NCI-H774 (cell line): ENCODE measurements at places on chromosomes 2 and 18.

DNA sequence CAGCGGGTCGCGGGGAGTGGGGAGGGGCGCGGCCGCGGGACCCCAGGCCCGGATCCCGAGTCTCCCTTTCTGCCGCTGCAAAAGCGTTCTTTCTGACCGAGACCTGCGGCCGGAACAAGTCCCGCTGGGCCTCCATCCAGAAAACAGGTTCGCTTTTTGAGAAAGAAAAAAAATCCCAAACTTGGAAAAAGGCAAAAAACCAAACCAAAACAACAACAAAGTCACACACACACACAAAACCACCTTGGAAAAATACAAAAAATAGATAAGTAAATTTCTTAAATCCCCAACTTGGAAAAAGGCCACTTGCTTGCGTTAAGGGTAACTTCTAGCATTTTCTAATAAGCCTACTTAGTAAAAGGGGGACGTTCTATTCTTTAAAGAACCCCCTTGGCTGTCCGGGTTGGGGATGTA lies 250 bp upstream of the CHST10 start:
- no peak for DNase-seq

DNA sequence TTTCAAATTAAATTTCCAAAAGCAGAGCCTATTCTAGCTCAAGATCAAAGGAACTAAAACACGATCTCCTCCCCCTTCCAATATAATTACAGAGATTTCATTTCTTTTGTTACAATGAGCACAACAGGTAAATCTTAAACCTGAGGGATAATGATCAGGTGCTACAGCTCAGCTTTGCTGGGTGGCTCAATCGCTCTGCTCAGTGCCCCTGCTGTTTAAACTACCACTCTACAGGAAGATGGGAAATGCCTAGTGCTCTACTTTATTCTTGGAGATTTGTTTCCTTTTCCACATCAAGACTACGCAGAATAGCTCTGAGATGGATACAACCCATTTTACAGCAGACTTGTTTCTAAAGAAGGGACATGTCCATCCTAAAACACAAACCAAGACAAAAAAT lies 162.3 kb downstream of the TCF4 start:
- DNase-seq = no peak

- DNase-seq = no peak
Observed at GRCh38 chr2:127056086-127056485, 50.9 kb downstream of the BIN1 start.

DNA sequence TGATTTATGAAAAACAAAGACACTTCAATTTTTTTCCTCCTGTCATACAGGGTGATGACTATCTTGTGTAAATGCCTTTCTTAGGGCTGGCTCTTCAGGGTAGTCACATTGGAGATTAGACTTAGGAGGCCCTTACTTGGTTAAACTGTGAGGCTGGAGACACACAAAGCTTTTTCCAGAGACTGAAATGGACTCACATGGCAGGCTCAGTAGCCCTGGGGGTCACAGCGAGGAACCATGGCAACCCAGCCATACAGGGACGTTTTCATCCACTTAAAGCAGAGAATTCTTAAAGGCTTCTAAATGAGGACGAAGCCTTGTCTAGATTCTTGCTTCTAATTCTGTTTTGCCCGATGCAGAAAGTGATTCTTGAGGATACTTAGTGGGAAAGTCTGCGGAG lies 57.3 kb upstream of the ZDBF2 start:
- no peak for DNase-seq

- no peak for DNase-seq
Observed at GRCh38 chr2:80252294-80252986, 52.1 kb downstream of the LRRTM1 start.

DNA sequence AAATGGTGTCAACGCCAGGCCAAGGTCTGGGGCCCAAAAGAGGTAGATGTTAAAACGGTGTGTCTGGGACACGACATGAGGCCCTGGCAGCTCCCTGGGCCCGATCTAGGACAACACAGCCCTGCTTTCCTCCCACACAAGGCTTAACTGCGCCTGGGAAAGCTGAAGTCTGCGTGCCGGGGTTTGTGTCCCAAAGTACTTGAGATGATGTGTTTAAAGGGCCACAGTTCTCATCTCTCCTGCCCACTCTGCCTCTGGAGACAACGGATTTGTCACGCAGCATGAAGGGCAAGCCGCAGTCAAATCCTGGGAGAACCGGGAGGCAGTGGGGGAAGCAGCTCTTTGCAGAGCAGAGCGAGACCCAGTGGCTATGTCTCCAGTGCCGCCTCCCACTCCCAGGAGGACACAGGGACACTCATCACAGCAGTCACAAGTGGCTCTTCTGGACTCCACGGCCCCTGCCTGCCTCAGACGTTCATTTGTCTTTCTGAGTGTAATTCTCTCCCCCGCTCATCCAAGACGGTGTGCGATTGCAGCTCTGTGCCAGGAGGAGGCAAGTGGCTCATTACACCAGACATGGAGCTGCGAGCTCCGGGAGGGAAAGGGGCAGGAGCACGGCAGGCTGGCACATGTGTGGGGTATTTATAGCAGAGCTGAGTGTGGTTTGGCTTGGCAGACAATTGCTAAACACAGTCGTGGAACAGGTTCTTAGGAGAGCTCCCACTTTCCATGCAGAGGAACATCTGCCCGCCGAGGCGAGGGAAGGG lies 57.7 kb upstream of the SEMA4C start:
- DNase-seq = peak; percentile 8

DNA sequence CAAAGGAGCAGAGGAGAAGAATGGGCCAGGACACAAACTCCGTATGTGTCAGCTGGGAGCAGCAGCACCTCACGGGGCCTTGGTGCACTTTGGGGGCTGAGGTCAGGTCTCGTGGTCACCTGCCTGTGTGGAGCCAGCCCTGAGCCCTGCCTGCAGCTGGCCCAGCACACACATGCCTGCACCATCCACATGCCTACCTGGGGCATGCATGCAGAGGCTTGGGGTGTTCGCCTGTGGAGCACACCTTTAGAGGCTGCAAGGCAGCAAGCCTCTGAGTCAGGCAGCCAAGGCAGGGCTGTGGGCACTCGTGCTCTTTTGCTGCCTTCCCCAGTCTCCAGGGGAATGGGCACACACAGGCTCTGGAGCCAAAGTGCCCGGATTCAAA lies 36.0 kb downstream of the ARHGEF4 start:
- no peak for DNase-seq

- DNase-seq = no peak
Observed at GRCh38 chr2:211248841-211249240, 692.4 kb downstream of the CPS1 start.

- no peak for DNase-seq
Observed at GRCh38 chr2:170843656-170844055, 27.0 kb downstream of the GAD1 start.

GRCh38 chr2:191195021-191195420 lies 44.2 kb upstream of the STAT4 start:
- DNase-seq = no peak

DNA sequence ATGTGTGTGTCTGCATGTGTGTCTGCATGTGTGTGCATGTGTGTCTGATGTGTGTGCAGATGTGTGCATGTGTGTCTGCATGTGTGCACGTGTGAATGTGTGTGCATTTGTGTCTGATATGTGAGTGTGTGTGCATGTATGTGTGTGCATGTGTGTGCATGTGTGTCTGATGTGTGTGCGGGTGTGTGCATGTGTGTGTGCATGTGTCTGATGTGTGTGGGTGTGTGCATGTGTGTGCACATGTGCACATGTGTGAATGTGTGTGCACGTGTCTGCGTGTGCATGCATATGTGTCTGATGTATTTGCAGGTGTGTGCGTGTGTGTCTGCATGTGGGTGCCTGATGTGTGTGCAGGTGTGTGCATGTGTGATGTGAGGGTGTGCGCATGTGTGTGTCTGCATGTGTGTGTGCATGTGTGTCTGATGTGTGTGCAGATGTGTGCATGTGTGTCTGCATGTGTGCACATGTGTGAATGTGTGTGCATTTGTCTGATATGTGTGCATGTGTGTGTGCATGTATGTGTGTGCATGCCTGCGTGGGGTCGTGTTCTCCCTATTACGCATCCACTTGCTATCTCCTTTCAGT lies 470.1 kb upstream of the HS6ST1 start:
- no peak for DNase-seq

- DNase-seq = no peak
Observed at GRCh38 chr18:47995654-47996053, 65.2 kb upstream of the SMAD2 start.

GRCh38 chr18:59238385-59238784 lies 18.4 kb downstream of the GRP start:
- DNase-seq = peak; percentile 30

- DNase-seq = no peak
Observed at GRCh38 chr2:215652388-215652787, 216.5 kb upstream of the FN1 start.

- DNase-seq = no peak
Observed at GRCh38 chr2:75609937-75610508, 36.6 kb upstream of the MRPL19 start.

- no peak for DNase-seq
Observed at GRCh38 chr18:26631135-26631534, 82.8 kb upstream of the KCTD1 start.

GRCh38 chr2:109428281-109428680 lies 185.5 kb downstream of the SEPTIN10 start:
- DNase-seq = no peak

DNA sequence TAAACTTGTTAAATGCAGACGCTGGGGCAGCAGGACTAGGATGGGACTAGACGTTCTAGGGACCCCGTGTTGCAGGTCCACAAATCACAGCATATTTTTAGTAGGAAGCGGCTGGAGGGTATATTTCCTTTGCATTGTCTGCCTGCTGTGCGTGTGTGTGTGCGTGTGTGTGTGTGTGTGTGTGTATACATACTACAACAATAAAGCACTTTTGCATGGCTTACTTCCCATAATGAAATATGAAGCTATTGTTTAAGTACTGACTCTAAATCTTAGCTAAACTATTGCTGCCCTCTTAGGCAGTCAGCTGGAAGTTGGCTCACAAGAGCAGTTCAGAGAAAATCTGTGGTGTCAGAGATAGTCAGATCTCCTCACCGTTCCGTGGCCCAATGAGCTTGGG lies 133.4 kb downstream of the CABLES1 start:
- DNase-seq = no peak

DNA sequence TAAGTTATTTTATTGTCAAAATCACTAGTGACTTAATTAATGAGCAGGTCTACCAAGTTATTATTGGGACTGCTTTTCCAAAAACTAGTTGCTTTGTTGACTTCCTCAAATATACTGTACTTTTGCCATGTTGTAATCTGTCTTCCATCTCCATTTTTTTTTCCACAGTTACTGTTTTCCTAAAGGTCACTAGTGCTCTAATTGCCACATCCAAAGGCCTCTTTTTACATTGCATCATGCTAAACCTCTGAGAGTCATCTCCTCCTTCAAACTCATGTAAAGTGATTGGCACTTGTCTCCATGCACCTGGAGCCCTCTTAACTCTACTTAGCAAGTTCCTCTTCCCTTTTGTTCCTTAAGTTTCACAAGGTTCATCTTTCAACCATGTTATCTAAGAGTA lies 11.8 kb downstream of the PMAIP1 start:
- no peak for DNase-seq

DNA sequence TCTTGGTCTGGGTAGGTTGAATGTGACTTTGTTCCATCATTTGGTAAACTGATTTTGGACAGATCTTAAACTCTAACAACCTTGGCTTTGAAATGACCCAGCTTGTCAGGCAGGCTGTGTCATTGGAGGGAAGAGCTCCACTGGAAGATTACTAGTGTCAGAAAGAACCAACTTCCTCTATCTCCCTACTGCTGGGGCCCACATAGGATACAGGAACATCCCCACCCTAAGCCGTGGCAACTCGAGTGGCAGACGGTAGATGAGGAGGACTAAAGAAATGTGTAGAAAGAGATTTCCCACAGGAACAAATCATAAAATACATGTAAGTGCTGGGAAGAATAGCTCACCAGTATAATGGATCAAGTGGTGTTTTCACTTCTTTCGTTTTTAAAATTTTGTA lies 4.3 kb upstream of the G6PC2 start:
- no peak for DNase-seq

GRCh38 chr2:10078001-10078400 lies 2.2 kb downstream of the CYS1 start:
- no peak for DNase-seq

DNA sequence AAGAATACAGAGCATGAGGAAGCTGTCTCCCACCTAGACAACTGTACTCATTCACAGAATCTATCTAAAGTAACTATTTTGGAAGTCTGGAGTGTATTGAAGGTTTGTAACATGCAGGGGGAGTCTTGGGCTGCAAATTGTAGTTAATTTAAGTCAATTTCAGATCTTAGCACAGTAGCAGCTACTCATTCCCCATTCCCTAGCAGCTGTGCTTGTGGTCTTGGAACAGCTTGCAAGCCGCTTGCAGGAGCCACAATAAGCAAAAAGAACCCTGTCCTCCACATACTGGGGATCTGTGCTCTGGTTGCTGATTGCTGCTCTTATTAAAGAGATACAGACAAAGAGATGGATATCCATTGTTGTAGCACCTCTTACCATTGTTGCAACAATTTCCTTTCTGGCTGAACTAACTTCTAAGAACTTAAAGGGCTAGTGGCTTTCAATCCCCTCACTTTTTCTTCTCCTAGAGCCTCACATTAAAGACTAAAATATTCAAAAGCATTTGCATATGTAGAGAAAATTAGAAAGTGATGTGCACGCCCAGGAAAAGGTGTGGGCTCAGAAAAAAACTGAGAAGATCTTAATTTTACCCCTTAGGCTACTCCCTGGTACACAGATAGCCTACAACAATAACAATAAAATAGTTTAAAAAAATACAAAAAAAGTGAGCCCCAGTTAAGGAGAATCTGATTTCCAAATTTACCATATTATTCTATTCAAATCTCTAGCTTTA lies 1775.1 kb upstream of the PIK3C3 start:
- no peak for DNase-seq

GRCh38 chr18:7436166-7436565 lies 130.9 kb upstream of the PTPRM start:
- DNase-seq = no peak

DNA sequence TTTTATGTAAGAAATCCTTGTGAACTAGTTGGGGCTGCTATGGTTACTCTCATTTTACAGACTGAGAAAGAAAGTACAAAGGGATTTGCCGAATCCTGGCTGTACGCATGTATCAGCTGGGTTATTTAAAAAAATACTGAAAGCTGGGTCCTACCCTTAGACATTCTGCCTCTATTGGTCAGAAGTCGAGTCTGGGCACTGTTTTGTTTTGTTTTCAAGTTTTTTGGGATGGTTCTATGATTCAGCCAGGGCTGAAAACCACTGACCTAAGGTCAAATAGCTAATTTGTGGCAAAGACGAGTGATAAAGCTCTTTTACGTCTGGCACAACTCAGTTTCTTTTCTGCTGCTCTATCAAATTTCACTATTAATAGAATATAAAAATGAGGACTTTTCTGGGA lies 5.9 kb upstream of the SLC8A1 start:
- DNase-seq = no peak

DNA sequence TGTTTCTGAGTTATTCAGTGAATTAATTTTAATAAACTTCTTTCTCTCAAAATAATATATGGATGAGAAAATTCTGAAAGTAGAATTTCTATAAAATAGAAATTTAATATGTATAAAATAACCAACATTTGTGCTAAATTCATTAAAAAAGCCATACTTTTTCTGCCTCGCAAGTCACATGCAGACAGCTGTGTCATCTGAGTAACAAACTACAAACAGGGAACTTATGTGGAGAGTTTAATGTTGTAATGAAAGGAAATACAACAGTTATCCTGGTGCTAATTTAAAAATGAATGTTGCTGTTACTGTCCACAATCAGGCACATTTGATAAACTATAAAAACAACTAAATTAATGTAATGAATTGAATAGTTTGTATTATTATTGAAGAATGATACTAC lies 22.2 kb downstream of the RMDN2 start:
- no peak for DNase-seq
